ENCODE measurements at places on chromosomes 1 and 21. TPM values are rescaled to one million over a fixed set of nuclear protein-coding genes. Genes with fewer than 3 reads are reported as not detected.

DNA sequence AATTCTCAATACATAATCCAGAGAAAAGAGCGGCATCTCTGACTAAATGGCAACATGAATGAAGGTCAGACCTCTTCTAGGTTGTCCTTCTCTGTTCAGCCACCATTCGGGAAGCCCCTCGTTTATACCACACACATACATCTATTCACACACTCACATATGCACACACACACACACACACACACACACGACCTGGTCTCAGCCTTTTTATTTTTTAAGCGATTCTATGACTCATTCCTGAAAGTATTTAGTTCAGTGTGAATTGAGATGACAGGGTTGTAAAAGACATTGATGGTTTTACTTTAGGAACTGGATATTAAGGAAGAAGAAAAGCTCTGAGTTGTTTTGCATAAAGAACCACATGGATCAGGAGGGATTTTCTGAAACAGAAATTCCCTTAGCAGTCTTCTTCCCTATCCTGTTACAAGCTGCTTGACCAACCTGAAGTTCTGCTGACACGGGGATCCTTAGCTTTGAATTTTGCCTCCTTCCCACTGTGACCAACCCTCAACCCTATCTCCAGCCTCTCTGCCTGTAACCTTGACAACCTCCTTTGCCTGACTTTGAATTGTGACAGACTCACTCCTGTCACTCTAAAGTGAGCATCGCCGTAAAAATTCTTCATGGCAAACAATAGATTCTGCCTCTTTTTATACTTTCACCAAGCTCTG lies 383.1 kb upstream of the ESRRG start:
- peak; percentile 10 for DNase-seq

DNA sequence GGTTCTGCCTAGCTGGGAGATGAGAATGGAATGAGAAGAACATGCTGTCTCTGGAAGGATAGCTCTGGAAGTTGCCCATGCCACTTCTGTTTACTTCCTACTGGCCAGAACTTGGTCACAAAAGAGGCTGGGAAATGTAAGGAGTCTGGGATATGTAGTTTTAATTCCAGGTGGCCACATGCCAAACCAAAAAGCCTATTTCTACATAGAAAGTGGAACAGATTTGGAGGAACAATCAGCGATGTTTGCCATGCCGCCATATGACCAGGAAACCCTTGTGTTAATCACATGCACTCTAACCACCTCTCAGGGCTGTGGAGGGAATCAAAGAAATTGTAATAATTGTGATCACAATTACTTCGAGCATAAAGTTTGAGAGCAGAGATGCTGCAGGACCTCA lies 10.0 kb upstream of the OLIG2 start:
- no peak for DNase-seq

GRCh38 chr1:11321656-11322491 lies 48.9 kb downstream of the UBIAD1 start:
- no peak for DNase-seq

- peak; percentile 29 for DNase-seq
Measured at GRCh38 chr21:36478207-36478701, 1.7 kb downstream of the CLDN14 start.

OR2M3 gene
- polyA plus RNA-seq = not detected

GRCh38 chr1:24726741-24727140 lies 18.5 kb upstream of the CLIC4 start:
- no peak for DNase-seq

MTARC2 gene
- 27.8 TPM for polyA plus RNA-seq

- DNase-seq = no peak
Measured at GRCh38 chr1:236480758-236481436, 42.9 kb upstream of the LGALS8 start.

GRCh38 chr21:28126521-28127174 lies 866.0 kb downstream of the LTN1 start:
- no peak for DNase-seq

PLCH2 gene
- 3.4 TPM for polyA plus RNA-seq

DNA sequence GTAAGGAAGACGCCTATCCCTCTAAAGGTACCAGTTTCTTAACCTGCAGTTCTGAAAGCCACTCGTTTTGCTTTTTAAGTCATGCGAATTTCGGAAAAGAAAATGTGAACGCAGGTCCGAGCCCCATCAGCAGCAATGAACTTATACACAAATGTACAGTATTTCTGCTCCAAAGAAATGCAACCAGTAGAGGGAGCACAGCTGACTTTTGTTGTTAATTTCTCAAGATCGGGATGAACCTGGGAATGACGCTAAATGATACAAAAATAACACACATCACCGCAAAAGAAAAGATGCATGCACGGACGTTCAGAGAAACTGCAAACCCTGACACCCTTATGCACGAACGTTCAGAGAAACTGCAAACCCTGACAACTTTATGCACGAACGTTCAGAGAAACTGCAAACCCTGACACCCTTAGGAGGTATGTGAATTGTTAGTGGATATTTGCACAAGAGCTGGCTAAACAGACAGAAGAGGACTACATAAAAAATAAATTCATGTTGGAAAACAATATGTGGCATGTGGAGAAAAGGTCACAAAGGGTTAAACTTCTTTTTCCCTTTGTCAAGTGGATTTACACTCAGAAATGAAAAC lies 3.5 kb upstream of the TIAM1 start:
- peak; percentile 40 for DNase-seq

Measured in hepatocyte (in vitro differentiated cells).